ENCODE measurements at places on chromosomes 6 and 20.

DNA sequence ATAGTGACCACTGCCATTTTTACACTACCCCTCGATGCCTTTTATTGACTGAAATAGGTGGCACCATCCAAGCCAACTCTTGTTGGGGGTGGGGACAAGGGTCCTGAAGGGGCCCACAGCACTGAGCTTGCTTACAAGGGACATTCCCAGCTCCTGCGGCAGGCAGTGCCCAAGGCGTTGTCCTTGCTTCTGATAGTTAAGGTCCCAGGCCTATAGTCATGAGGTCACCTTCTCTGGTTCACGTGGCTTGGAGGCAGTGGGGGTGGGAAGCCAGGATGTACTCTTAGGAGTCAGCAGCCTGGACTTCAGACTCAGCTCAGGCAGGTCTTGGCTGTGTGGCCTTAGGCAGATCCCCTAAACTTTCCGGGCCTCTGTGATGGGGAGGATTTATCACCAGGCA lies 48.6 kb downstream of the TOX2 start:
- no peak for DNase-seq

- DNase-seq = no peak
These were observed 12.2 kb downstream of the GABRR2 start for GRCh38 chr6:89302936-89303335.

- no peak for DNase-seq
These were observed 66.9 kb downstream of the RIPOR3 start for GRCh38 chr20:50624351-50625016.

GRCh38 chr6:84910906-84911607 lies 146.7 kb upstream of the TBX18 start:
- DNase-seq = no peak

DNA sequence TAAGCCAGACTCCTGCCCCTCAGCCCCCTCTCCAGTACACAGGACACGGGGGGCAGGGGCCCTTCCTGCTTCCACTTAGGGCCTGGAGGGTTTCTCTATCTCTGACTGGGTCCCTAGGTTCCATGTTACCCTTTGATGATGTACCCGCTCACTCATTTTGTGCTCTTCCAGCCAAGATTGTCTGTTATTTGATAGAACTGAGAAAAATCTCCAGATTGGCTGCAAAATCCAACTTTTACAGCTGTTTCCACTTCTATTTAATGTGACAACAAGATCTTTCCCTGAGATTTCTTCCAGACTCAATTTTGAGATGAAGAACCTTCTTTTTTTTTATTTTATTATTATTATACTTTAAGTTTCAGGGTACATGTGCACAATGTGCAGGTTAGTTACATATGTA lies 85.7 kb downstream of the TMEM170B start:
- no peak for DNase-seq

- DNase-seq = no peak
These were observed 45.2 kb downstream of the MUC22 start for GRCh38 chr6:31055441-31055840.

DNA sequence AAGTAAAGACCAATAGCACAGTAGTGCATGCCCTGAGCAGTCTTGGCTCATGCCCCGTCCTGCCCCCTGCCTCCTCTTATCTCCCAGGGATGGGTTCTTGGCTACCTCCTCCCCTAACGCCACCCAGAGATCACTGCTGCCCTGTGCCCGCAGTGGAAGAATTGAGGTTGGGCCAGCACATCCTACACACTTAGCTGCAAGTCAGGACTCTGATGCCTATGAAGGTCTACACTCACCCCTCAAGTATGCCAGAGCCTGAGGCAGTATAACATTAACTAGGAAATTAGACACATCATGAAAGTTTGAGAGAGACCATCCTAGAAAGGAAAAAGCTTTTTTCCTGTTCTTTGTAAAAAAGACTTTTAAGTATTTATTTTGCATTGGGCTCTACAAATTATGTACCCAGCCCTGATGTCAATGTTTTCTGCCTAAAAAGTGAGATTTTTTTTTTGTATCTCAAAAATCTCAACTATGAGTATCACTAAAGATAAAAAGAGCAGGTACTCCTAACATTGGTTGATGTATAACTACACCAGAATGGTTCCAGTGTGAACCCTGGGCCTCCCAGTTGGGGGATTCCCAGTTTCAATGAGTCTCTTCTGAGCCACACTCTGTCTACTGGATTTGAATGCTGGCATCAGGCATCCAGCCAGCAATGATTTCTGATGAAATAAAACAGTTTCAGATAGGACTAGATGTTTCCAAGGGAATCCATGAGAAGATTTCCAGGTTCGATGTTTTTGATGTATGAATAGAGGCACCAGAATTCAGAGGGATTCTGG lies 115.4 kb downstream of the ISM1 start:
- DNase-seq = no peak

GRCh38 chr6:81734500-81735150 lies 17.9 kb downstream of the TENT5A start:
- DNase-seq = no peak

- no peak for DNase-seq
These were observed 181.8 kb downstream of the TTLL2 start for GRCh38 chr6:167506443-167507301.

DNA sequence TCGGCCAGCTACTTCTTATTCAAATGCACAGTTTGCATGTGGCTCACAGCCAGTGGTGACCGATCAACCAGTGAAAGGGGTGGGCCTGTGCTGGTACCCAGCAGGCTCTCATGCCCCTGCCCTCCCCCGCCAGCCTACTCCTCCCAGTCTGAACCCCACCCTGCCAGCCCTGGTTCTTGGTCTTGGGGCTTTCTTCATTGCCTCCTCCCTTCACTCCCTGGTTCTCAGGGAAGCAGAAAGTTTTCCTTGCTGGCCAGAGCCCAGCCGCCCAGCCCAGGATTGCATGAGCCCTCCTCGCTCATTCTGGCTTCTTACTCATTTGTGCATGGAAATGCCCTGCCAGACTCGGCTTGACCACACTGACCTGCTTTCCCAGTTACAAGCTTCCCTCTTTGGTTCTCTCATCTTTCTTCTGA lies 40.8 kb downstream of the KCNK17 start:
- no peak for DNase-seq

- no peak for DNase-seq
These were observed 7.7 kb upstream of the CLIC5 start for GRCh38 chr6:46023216-46023915.

GRCh38 chr6:93453956-93454355 lies 34.6 kb upstream of the EPHA7 start:
- DNase-seq = no peak

- DNase-seq = no peak
These were observed 119.4 kb downstream of the NCOA3 start for GRCh38 chr20:47620808-47621805.

DNA sequence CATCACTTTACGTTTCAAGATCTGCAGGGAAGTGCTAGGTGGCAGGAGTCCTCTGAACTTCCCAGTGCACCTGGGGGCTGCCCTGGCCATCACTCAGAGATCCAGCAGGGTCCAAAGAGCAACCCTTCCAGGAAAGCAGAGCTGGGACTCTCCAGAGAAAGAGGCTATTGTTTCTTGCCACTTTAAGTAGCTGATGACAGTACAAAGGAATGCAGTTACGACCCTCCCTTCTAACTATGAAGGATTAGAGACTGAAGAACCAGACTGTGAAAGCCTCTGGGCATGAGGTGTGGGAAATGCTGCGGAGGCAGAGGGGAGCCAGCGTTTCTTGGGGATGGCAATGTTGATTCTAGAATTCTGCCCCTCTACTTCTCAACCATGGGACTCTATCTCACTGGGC lies 189.1 kb upstream of the SUPT3H start:
- DNase-seq = no peak

GRCh38 chr6:38112181-38112580 lies 292.7 kb downstream of the ZFAND3 start:
- no peak for DNase-seq

GRCh38 chr6:56734335-56734734 lies 91.6 kb upstream of the DST start:
- no peak for DNase-seq

- no peak for DNase-seq
These were observed 34.2 kb upstream of the GFRAL start for GRCh38 chr6:55293116-55293515.

GRCh38 chr6:3873051-3873450 lies 23.9 kb downstream of the FAM50B start:
- DNase-seq = no peak

DNA sequence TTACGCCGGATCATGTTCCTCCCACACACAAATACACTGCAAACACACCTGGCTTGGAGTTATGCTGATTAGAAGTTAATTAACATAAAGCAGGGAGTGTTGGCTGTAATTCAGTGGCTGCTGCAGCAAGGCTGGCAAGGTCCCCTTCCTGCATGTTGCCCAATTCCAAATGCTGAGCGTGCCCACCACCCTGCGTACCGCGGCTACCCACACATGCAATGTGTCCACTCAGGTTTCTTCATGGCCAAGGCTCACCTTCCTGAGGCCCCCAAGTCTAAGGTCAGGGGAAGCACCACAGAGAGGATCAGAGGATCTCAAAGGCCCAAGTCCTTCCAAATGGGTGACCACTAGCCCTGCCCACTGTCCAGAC lies 11.6 kb upstream of the PRND start:
- no peak for DNase-seq

DNA sequence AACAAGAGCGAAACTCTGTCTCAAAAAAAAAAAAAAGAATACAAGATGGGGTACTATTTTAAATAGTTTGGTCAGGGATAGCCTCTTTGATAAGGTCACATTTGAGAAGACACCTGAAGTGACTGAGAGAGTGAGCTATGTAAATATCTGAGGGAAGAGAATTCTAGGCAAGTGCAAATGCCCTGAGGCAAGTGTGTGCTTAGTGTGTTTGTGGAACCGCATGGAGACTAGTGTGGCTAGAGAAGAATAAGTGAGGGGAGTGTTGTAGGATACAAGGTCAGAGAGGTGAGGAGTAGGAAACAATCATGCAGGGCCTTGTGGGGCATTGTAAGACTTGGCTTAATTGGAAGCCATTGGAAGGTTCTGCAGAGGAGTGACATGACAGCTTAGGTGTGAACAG lies 3.4 kb downstream of the RSPH9 start:
- no peak for DNase-seq

GRCh38 chr6:24391756-24392405 lies 10.9 kb upstream of the MRS2 start:
- no peak for DNase-seq

GRCh38 chr20:63900413-63900812 lies 5.5 kb downstream of the DNAJC5 start:
- DNase-seq = no peak

- no peak for DNase-seq
These were observed 453.3 kb downstream of the RFPL4B start for GRCh38 chr6:112800439-112800838.

- no peak for DNase-seq
These were observed 210.2 kb upstream of the THEMIS start for GRCh38 chr6:128111096-128111495.

- no peak for DNase-seq
These were observed 590.9 kb upstream of the CITED2 start for GRCh38 chr6:139965393-139965792.

DNA sequence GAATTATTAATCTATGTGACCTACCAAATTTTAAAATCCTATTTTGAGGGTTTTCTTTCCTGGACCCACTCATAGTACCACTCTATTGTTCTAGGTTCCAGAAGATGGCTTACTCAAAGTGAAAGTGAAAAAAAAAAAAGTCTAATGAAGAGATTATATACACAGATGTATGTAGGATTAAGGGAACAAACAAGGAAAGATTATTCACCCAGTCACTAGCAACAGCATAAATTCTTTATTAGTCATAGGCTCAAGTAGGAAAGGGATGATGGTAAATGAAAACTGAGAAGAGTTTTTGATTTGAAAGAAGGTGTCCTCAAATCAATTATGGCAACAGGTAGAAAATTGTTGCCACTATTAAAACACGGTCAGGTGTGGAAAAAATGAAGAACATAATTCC lies 923.7 kb downstream of the TBC1D32 start:
- DNase-seq = no peak

- DNase-seq = no peak
These were observed 165.1 kb upstream of the PROKR2 start for GRCh38 chr20:5481872-5482271.

GRCh38 chr6:158076548-158076947 lies 91.5 kb downstream of the SERAC1 start:
- no peak for DNase-seq

DNA sequence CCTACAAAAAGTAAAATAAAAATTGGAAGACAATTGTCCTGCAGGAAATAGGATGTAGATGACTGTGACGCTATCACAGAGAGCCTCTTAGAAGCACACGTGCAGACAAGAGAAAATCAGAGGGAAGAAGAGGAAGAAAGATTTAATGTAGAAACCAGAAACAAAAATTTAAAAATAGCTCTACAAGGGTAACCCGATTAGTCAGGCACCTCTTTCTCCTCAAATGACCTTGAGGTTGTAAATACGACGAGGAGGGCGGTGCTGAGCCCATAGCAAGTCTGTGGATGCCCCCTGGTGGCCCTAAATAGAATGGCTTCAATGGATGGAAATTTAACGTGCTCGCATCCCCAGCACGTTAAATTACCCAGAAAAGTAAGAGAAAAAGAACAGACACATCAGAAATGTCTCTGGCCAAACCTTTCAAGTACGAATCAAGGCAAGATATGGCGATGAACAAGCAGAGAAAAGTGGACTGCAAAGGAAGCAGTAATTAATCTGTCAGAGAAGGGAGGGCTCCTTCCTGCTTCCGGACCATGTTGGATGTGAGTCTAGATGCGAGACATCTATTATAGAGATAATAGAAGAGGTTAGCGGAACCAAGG lies 4.2 kb upstream of the PRPH2 start:
- no peak for DNase-seq

- no peak for DNase-seq
These were observed 184.0 kb downstream of the PDE7B start for GRCh38 chr6:136035378-136036070.

GRCh38 chr6:146884728-146885127 lies 286.0 kb downstream of the ADGB start:
- no peak for DNase-seq

DNA sequence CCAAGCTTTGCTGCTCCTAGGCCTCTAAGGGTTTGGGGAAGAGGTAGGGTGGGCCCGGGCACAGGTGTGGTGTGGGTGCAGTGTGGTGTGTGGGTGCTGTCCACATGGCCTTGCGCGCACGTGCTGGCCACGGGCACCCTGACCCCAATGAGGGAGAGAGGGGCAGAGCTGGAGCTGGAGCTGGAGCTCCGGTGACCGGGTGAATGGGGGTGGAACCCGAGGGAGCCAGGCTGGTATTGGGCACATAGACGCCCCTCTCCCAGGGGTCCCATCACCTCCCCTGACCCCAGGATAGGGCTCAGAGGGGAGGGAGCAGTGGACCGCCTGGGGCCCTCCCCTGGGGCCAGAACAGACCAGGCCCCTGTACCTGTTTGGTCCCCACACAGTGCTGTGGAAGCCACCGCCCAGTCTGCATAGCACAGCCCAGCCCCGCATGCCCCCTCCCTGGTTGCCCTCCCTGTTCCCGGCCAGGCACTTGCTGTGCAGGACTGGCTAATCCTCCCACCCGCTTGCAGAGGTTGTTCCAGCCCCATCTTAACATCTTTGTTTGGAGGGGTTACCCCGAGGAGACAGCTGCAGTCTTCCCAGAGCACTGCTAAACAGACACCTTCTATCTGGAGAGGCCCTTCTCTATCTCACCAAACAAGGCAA lies 984 bp downstream of the ADAM33 start:
- no peak for DNase-seq

Measured in amygdala (tissue), 56 donors.